NCI-H187 (cell line): ENCODE measurements at places on chromosomes 2 and 18.

- no peak for DNase-seq
These were observed 500.4 kb downstream of the GALR1 start for GRCh38 chr18:77750006-77750405.

- no peak for DNase-seq
These were observed 87.4 kb upstream of the KLF7 start for GRCh38 chr2:207252979-207253645.

GRCh38 chr2:169839954-169840746 is 12.9 kb downstream of the UBR3 start:
- no peak for DNase-seq

DNA sequence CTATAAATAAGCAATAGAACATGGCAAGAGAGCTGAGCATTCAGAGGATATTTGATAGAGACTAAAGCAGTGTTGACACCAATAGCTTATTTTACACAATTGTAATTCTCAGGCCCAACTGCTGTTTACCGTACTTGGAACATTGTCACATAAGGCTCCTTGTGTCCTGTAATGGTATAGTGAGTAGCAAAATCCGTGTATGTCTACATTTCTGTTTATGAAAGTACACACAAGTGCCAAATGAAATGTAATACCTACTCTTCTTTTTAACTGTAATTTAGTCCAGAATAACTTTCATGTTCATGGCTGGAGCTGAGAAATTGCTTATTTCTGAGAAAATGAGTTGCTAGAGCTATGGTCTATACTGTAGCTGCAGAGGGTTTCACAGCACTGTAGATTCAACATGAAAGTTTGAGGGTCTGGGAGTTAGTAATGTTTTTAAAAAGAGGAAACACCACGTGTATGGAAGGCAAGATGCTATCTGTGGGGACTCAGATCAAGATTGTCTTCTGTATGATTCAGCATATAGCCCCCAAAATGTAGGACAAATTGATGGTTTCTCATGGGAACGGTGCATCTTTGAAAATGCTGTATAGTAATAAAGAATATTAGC is 110.2 kb upstream of the NOSTRIN start:
- DNase-seq, result no peak

GRCh38 chr2:179335732-179336131 is 71.1 kb upstream of the SESTD1 start:
- no peak for DNase-seq

GRCh38 chr2:64049633-64050220 is 30.5 kb upstream of the VPS54 start:
- DNase-seq, result peak; percentile 74

DNA sequence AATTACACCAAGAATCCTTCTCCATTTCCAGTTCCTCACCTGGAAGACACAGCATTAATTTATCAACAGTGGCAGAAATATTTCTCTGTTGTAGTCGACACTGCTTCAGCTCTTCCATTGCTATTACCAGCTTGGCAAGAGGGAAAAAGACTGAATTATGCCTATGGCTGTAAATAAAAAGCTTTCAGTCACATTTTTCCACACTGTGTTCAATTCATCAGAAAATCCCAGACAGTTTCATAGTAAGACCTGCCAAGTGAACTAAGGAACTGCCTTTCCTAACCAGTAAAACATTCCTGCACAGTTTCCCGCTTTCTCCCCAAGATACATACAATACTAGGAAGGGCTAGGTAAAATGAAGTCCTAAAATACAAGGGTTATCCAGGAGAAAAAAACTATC is 94.7 kb downstream of the EXOC6B start:
- DNase-seq, result no peak

DNA sequence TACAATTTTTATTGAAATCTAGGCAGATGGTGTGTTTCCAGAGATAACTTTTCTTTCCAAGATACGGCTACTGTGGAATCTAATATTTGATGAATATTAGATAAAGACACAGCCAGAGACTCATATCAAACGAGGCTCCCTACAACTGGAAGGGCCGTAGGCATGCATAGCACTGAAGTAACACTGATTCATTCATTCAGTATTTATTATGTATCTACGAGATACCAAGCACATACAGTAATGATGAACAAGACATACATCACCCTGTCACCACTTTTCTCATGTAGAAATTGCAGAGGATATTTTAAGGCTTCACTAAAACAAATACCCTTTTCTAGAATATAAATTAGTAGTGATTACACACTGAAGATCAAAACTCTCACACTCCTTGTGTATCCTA is 74.5 kb downstream of the KCTD18 start:
- DNase-seq, result no peak

- DNase-seq, result no peak
These were observed 673 bp downstream of the CENPO start for GRCh38 chr2:24793761-24794435.

GRCh38 chr2:109254174-109254904 is 125.3 kb downstream of the SH3RF3 start:
- no peak for DNase-seq

DNA sequence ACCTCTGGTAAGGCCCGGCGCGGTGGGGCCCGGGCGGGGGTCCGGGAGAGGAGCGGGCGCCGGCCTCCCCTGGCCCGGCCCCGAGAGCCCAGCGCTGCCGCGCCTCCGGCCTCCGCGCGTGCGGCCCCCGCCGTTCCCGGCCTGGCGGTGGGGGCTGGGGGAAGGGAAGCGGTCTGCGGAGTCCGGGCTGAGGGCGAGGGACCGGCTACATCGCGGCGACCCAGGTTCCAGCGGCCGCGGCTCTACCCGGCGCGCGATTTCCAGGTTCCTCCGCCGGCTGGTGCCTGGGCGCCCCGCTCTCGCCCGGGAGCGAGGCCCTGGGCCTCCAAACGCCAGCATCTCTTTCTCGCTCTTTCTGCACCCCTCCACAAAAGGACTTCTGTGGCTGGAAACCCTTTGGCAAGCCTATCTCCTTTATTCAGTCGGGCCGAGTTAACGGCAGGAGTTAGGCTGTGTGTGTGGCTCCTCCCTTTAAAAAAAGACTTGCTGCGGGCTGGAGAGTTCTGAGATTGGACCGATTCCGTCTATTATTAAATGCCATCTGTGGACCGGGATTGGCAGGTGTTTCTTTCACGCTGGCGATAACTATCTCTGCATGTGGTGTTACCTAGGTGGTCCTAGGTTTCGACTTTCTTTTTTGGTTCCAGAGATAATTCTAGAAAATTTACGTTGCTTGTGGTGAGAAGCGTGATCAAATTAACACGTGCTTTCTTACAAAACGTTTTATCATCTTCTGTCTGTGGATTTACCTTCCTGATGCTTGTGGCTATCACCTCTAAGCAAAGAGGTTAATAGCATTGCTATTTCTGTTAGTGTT is 592 bp downstream of the ME2 start:
- DNase-seq, result peak; percentile 23

- DNase-seq, result no peak
These were observed 150.8 kb downstream of the NCKAP5 start for GRCh38 chr2:133417415-133417814.

GRCh38 chr18:38033282-38033681 is 467.7 kb upstream of the CELF4 start:
- DNase-seq, result no peak

DNA sequence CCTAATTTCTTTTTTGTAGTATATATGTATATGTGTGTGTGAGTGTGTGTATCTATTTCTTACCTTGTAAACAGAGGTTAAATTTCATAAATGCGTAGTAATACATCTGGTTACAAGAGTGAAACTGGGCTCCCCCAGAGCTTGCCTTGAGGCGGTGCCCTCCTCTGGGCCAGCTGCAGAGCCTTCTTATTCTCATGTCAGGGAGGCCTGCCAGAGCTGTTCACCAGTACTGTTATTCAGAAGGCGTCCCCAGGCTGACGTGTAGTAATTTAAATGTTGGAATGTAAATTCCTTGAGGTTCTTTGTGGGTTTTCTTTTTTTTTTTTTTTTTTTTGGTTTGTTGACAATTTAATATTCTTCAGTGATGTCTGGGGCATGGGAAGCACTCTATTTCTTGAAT is 11.2 kb downstream of the COPS8 start:
- DNase-seq, result no peak

DNA sequence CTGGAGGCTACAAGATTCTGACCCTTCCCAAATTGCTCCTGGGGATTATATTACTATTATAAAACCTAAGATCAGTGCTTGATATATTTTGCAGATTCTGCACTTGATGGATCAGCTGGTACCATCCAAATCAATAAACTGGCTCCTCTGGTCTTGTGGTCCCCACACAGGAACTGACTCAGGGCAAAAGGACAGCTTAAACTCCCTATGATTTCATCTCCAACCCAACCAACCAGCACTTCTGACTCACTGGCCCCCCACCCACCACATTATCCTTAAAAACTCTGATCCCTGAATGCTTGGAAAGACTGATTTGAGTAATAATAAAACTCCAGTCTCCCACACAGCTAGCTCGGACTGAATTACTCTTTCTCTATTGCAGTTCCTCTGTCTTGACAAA is 82.1 kb downstream of the TMEM163 start:
- DNase-seq, result no peak

DNA sequence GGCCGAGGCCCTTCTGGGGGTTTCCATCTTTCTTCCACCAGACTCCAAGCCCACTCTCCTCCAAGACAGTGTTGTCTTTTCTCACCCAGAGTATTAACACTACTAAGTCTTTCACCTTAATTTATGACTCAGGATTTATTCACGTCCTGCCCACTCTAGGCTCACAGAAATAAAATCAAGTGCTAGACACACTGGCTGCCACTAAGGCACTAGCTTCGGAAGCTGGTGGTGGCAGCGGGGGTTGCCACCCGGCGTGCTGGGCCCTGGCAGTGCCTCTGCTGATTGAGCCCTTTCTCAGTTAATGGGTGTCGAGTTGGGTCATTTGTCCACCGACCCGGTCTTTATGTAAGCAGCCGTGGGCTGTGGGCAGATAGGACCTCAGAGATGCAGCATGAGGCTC is 93.6 kb upstream of the FZD5 start:
- DNase-seq, result no peak

- DNase-seq, result no peak
These were observed 147.0 kb downstream of the GCA start for GRCh38 chr2:162490761-162491470.

GRCh38 chr2:124153713-124154112 is 128.6 kb downstream of the CNTNAP5 start:
- no peak for DNase-seq

DNA sequence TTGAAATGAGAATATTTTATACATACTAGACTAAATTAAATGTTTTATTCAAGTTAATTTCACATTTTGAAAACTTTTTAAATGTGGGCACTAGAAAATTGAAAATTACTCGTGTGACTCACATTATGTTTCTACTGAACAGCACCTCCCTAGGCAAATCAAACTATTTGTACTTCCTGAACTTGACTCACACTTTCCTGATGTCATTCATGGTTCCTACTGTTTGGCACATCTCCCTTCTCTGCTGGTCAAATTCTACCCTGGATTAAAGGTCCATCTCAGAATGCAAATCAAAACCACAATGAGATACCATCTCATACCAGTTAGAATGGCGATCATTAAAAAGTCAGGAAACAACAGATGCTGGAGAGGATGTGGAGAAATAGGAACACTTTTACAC is 16.7 kb downstream of the LHCGR start:
- DNase-seq, result no peak

GRCh38 chr2:140770645-140771044 is 1360.2 kb downstream of the LRP1B start:
- no peak for DNase-seq

DNA sequence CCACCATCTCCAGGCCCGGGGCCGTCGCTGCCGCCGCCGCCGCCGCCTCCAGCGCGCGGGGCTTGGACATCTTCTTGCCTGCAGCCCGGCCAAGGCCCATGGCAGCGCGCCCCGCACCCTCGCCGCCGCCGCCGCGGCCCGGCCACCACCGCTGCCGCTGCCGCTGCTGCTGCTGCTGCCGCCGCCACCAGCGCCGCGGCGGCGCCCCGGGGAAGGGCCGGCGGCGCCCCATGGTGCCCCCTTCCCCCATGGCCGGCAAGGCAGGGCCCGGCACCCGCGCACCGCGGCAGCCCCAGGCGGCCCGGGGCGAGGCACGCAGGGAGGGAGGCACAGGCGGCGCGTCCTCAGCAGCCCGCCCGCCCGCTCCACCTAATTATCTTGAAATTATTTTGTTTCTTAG is 3057.4 kb downstream of the RPIA start:
- DNase-seq, result no peak

GRCh38 chr2:72954376-72955227 is 37.3 kb downstream of the EMX1 start:
- no peak for DNase-seq

DNA sequence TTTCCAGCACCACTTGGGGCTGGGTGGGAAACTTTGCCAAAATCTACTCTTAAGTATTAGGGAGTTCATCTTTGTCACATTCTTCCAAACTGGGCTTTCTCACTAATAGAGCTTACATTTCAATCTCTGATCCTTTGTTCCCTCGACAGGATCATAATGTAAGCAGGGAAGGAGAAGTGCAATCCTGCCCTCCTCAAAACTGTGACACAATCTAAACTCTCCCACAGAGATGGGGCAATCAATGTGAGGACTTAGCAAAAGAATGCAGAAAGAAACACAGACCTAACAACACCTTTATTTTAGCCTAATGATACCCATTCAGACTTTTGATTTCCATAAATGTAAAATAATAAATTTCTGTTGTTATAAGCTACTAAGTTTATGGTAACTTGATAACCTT is 40.8 kb downstream of the DSEL start:
- no peak for DNase-seq
